Central memory CD4-positive, alpha-beta T cell (primary cell): ENCODE measurements at places on chromosomes 6 and 20.

DNA sequence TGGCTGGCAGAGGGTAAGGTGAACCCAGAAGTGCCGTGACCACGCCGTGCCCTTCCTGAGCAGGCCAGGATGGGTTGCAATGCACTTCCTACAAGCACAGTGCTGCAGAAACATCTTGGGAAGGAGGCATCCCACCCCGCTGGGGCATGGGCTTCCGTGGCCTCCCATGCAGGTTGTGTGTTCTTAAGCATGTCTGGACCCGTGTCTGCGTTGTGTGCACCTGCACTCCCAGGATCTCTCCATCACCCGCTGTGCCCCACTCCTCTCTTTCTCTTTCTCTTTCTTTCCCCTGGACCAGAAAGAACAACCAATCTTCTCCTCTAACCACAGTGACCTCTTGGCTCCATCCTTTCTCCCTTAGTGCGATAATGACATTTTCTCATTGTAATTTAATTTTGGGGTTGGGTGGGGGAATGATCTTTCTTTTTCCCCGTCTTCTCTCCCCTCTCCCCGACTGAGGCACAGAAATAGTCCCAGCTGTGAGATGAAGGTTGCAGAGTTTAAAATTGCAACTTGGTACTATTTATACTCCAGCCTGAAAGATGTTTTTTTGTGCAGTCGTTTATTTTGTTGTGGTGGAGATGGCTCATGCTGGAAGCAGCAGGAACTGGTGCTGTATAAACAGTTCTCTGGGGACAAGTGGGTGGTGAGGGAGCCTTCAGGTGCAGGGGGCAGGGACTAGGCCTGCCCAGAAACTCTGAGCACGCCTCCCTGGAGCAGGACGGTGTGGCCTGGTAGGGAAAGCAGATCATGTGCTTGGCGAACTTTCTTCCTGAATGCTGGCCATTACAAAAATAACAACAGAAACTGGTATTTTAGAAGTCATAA lies 20.5 kb downstream of the BCAS4 start:
- DNase-seq, result no peak

DNA sequence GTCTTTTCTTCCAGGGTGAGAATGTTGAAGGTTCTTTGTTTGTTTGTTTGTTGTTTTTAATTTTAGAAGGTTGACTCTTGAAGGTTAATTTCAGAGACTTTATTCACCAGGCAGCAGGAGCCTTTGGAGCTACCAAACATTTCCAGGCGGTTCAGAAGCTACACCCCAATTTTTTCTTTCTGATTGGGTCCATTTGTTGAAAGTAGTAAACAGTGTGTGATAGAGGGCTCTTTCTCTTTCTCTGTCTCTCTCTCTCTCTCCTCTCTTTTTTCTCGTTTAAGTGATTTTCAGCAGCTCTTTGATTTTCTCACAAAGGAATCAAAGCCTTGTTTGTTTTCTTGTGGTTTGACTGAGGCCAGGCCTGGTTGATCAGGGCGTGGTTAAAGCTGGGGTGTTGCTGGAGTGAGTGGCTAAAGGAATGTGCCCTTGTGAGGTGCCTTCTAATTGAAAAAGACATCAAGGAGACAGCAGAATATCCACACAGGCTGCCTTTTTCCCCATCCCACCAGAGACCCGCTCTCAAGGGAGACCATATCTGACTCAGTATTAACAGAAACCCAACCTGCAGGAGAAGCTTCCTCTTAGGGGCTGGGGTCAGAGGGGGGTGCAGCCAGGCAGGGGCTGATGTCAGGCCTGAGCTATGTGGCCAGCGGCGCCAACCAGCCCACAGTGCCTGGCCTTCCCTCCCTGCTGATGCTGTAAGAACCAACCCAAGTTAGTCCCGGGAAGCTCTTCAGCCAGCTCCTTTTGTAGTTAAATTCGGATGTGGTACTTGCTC lies 40.4 kb upstream of the NAA20 start:
- DNase-seq, result peak; percentile 10

DNA sequence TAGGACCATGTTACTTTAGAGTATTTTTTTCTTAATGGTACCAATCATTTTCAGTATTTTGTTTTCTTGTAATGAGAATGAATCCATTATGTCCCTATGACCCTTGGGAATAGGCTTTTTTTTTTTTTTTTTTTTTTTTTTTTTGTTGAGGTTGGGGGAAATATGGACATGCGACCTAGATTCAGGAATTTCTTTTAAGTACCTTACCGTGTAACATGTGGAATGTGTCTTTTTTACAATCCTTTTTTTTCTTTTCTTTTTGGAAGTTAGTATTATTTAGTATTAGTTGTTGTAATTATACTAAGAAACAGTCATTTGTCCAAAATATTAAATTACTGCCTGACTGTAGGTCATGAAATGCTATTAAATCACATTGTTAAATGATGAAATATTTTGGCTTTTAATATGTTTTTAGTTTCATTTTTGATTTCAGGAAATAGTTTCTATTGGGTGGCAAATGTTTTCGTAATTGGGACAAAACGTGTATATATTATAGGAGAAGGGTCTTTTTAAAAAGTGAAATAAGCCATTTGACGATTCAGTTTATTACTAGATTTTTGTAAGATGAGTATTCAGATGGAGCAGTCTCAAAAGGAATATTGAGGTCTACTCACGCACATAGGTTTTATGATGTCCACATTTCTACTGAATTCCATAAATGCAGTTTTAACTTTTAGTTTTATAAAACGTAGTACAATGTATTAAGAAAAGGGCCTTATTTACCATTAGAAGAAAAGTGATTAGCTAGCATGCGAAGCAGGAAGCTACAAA lies 4.9 kb downstream of the ARID1B start:
- DNase-seq, result peak; percentile 12

DNA sequence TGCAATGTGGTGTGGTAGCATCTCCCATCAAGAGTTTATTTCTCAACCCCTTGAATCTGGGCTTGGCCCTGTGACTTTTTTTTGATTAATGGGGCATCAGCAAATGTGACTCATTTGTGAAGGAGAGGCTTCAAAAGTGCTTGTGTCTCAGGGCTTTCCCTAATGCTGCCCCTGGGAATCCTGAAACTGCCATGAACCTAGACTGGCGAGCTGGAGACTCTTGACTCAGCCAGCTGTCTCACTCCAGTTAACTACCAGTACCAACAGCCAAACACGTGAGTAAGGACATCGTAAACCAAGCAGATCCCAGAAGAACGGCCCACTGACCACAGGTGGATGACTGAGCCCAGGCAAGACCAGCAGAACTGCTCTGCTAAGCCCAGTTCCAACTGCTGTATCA lies 72.8 kb upstream of the ADTRP start:
- no peak for DNase-seq

DNA sequence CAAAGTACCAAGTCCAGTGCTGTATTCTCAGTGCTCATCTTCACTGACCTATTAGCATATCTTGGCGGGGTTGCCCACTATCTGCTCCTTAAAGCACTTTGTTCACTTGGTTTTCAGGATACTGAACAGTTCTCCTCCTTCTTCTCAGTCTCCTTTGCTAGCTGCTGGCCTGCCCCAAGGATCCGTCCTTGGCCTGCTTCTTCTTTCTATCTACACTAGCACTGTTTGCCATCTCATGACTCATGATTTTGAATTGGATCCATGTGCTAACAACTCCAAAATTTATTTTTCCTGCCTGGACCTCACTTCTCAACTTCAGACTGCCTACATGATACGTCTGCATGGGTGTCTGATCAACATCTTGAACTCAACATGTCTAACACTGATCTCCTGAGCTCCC lies 15.5 kb downstream of the TPD52L1 start:
- DNase-seq, result no peak

- DNase-seq, result no peak
Observed at GRCh38 chr20:16926626-16927430, 178.7 kb downstream of the OTOR start.

DNA sequence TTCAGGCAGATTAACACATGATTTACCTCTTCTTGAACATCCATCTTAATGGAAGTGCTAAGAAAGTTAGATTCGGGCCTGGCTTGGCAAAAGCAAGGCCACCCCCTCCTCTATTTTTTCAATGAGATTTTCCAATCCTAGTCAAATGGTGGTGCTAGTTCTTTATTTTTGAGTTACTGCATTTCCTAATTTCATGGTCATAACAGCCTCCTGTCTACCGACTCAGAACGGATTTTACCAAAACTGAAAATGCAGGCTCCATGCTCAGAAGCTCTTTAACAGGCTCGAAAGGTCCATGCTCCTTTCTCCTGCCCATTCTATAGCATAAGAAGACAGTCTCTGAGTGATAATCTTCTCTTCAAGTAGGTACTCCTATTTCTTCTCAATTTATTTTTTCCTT lies 117.2 kb upstream of the ESR1 start:
- peak; percentile 25 for DNase-seq

GRCh38 chr20:59333951-59334350 lies 33.5 kb downstream of the EDN3 start:
- DNase-seq, result no peak

DNA sequence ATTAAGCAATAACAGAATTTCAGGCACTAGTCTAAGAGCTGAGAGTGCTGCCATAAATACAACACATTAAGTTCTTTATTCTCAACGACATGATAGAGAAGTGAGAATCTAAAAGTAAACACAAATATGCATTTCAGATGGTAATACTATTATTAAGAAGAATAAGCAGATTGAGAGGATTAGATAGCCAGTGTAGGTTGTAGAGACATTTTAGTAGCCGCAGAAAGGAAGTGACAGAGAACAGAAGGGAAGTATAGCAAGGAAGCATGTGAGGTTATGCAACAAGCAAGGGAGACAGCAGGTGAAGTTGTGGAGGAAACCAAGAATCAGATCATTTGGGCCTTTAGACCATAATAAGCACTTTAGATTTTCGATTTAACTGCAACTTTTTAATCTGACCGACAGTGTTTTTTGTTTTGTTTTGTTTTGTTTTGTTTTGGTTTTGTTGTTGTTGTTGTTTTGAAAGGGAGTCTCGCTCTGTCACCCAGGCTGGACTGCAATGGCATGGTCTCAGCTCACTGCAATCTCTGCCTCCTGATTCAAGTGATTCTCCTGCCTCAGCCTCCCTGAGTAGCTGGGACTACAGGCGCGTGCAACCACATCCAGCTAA lies 737.0 kb upstream of the ADGRB3 start:
- DNase-seq, result no peak

- peak; percentile 65 for DNase-seq
Observed at GRCh38 chr6:36759148-36759759, 61.6 kb downstream of the RAB44 start.

GRCh38 chr6:34891296-34891695 lies 2.2 kb downstream of the ANKS1A start:
- DNase-seq, result no peak

DNA sequence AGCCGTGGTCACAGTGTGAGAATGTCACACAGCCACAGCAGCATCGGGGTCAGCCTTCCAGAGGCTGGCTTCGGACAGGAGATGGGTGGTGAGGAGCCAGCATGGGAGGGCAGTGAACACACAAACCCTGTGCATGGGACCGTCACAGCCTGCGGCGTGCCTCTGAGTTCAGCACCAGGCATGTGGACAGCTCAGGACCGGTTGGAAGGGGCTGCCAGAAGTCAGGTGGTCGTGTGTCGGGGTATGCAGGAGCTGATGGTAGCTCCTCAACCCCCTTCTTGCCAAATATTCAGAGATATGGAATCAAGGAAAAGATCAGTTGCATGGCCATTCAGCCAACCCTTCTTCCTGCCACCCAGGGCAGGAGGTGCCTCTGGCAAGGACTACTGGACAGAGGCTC lies 28.2 kb downstream of the MYT1 start:
- DNase-seq, result no peak

DNA sequence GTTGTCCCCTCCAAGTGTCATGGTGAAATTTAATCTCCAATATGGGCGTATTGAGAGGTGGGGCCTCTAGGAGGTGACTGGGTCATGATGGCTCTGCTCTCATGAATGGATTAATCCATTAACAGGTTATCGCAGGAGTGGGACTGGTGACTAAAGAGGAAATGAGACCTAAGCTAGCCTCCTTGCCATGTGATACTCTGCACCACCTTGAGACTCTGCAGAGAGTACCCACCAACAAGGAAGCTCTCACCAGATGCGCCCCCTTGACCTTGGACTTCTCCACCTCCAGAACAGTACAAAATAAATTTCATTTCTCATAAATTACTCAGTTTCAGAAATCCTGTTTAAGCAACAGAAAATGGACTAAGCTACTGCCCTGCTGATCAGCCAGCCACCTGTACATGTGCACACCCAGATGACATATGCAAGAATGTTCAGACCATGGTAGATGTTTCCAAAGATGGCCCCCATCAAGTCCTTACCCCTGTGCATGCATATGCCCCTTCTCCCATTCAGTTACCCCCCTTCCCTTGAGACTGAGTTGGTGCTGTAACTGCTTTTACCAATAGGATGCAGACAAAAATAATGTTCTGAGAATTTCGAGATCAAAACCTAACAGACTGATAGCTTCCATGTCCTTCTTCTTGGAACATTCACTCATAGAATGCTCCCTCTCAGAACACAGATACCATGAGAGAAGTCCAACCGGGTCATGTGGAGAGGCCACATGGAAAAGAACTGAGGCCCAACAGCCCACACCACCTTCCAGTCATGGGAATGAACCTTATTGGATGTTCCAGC lies 28.4 kb downstream of the MAP3K5 start:
- no peak for DNase-seq

- no peak for DNase-seq
Observed at GRCh38 chr20:57499676-57500075, 25.3 kb downstream of the CTCFL start.

GRCh38 chr6:88705601-88706000 lies 257.8 kb downstream of the RNGTT start:
- DNase-seq, result no peak

DNA sequence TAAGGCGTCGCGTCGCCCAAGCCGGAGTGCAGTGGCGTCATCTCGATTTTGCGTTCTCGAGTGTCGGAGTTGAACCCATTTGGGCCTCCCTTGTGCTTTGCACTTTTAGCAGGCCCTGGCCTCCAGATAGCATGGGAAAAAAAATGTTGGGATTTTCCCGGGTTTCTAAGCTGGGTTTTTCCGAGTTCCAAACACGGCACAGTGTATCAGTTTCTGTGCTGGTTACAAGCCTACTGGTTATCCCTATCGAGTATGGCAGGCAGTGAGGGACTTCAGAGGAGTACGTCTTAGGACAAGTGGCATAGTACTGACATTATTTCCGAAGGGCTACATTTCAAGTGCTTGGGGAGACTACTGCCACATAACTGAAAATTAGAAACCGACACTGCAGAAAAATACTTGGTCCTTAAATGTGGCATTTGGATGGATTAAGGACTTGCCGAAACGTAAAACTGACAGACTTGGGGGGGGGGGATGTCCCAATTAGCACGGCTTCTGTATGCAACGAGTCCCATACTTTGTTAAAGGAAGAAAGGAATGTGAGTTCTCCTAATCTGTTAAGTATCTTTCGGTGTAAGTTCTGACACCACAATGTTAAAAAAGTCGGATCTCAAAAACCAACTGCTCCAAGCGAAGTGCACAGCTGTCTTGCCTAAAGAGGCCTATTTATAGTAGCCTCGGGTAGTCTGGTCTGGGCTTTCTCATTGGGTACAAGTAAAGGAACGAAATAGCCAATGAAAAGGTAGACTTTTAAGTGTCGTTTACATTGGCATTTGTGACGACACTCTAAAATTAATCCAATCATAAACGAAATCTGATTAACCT lies 70.2 kb downstream of the HFE start:
- peak; percentile 70 for DNase-seq
